Dermis microvascular lymphatic vessel endothelial cell (primary cell): ENCODE measurements at places on chromosomes 4 and X. TPM values are rescaled to one million over a fixed set of nuclear protein-coding genes. Genes with fewer than 3 reads are reported as not detected.

DNA sequence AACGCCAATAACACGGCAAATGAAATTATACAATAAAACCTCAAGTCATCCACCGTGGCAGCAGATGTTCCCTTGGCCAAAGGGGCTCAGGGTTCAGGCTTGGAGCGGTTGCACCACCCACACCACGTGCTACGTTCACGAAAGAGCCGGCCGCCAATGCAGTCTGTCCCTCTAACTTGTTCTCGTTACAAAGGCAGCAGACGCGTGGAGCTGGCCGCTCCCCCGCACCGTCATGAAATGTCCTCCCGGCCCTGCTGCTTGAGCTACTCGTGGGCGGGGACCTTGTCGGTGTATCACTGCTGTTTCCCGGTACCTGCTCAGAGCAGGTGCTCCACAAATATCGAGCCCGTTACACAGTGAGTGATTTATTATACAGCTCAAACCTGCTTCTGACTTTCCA is 36.4 kb upstream of the MAN2B2 start:
- DNase-seq: no peak

- peak; percentile 6 for DNase-seq
Measured at GRCh38 chrX:132488180-132488705, 595 bp downstream of the MBNL3 start.

The MFAP3L gene
- total RNA-seq: 2.4 and 15.2 TPM in 2 replicates

DNA sequence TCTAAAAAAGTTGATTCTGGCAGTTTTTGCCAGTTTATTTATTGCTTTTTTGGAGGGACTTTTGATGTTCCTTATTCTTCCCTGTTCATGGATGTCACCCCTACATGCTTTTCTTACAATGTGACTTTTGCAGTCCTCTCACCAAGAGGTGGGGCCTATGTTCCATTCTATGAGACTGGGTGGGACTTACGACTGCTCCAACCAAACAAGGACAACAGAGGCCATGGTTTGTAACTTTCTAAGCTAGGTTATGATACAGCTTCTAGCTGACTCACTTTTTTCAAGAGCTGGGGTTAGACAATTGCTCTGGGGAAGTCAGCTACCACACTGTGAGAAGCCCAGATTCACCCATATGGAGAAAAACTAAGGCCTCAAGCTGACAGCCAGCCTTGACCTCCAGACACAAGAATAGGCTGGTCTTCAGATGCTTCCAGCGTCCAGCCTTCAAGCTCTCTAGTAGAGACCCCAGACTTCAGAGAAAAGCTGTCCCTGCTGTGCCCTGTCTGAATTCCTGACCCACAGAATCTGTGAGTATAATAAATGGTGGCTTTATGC is 39.5 kb downstream of the ENOPH1 start:
- no peak for DNase-seq

The GAGE1 gene
- not detected in 2 replicates for total RNA-seq

The C1QTNF7 gene
- not detected in 2 replicates for total RNA-seq

- no peak for DNase-seq
Measured at GRCh38 chrX:41332408-41333002, 1.5 kb upstream of the DDX3X start.

The CT83 gene
- not detected in 2 replicates for total RNA-seq

GRCh38 chrX:151902813-151903591 is 9.7 kb upstream of the MAGEA4 start:
- peak; percentile 94 for DNase-seq

The P2RY8 gene
- 0.13 and 0.76 TPM in 2 replicates for total RNA-seq

- no peak for DNase-seq
Measured at GRCh38 chr4:5143306-5143861, 92.1 kb downstream of the STK32B start.

DNA sequence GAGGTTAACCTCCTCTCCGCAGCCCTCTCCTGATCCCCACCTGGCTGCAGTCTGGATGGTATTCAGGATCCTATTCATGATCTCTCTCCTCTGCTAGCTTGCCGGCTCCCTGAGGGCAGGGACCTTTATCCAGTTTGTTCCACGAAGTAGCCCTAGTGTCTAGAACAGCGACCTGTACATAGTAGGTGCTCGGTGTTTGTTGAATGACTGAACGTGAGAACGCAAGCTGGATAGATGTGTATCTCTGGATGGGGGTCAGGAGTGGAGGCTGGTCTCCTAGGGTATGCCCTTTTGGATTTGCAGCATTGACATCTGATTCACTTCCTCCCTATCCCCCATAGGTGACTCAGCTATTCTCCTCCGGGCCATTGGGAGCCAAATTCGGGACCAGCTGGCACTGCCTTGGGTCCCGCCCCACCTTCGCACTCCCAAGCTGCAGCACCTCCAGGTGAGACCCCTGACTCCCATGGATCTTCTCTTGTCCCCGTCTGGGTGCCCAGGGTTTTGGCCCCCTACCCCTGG is 7.3 kb downstream of the CCDC22 start:
- no peak for DNase-seq

DNA sequence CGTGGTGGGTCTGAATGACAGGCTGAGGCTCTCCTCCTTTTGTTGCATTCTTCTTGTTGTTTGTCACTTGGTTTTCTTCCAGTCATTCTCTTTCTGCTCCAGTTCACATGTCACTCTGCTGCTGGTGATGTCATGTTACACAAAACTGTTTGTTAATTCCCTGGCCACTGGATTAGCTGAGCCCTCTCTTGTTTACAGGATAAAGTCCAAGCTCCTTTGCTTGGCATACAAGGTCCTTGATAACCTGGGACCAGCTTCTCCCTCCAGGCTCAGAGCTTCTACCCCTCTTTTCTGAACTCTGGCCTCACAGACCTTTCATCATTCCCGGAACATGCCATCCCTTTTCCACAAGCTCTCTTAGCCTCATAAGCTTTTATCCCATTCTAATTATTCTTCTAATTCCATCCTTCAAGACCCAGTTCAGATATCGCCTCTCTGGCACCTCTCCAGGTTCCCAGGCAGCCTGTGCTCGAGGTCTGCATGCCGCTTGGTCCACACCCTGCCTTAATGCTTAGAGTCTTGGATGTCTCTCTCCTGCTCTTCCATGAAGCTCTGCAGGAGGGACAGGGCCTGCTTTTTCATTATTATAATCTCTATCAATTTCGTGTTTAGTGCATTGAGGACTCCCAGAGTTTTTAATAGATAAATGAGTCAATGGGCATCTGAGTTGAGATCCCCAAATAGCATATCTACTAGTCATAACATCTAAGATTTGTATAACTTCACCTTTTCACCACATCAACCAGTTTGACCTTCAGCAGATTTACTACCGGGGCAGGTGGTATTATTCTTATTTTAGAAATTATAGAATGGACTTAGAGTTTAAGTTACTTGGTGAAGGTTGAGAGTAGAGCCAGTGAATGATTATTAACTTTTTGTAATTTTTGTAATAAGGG is 98.7 kb downstream of the TMEM131L start:
- DNase-seq: no peak
